Stimulated activated CD4-positive, alpha-beta T cell treated with anti-CD3 and anti-CD28 coated beads, Interleukin-4, amount 100 ng/mL, for 4 hours (primary cell): ENCODE measurements at places on chromosomes 5 and 9.

GRCh38 chr5:10423022-10423421 is 18.7 kb upstream of the ROPN1L start:
- no peak for DNase-seq

DNA sequence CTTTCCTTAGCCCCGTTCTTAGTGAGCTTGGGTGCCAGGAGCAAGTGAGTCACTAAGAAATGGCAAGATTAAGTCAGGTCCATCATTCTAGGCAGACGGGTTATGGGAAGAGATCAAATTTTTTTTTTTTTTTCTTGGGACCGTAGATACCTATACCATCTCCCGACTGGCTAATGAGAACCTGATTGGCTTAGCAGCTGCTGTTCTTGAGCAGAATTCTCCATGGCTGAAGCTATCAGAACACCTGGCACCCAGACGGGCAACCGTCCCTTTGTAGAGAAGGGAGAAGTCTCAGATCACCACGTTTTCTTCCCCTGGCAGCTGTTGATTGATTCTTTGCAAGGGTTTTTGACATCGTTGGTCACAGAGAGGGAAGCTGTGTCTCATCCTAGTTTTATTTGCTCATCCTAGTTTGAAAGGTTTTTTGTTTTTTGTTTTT is 78.6 kb downstream of the AOPEP start:
- no peak for DNase-seq

- peak; percentile 41 for DNase-seq
Measured at GRCh38 chr9:37650873-37651768, at the start of gene FRMPD1. Gene FRMPD1 (plus strand): TSS chr9:37650954. CDS start chr9:37692642, 41,688 bp downstream.

- DNase-seq: no peak
Measured at GRCh38 chr9:8616414-8616813, 816.8 kb upstream of the DMAC1 start.

DNA sequence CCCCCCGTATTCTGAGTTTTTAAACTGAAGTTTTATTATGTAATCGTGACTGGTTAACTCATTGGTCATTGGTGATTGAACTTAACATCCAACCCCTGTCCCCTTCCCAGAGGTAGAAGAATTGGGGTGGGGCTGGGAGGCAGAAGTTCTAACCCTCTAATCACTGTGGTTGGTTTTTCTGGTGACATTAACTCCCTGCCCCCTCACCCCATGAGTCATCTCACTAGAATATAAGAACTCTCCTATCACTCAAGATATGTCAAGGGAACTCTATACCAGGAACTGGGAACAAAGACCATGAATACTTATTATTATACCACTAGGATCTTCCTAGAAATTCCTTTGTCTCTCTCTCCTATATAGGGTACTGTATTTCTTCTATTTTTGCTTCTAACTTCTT is 52.3 kb upstream of the CAVIN4 start:
- no peak for DNase-seq

DNA sequence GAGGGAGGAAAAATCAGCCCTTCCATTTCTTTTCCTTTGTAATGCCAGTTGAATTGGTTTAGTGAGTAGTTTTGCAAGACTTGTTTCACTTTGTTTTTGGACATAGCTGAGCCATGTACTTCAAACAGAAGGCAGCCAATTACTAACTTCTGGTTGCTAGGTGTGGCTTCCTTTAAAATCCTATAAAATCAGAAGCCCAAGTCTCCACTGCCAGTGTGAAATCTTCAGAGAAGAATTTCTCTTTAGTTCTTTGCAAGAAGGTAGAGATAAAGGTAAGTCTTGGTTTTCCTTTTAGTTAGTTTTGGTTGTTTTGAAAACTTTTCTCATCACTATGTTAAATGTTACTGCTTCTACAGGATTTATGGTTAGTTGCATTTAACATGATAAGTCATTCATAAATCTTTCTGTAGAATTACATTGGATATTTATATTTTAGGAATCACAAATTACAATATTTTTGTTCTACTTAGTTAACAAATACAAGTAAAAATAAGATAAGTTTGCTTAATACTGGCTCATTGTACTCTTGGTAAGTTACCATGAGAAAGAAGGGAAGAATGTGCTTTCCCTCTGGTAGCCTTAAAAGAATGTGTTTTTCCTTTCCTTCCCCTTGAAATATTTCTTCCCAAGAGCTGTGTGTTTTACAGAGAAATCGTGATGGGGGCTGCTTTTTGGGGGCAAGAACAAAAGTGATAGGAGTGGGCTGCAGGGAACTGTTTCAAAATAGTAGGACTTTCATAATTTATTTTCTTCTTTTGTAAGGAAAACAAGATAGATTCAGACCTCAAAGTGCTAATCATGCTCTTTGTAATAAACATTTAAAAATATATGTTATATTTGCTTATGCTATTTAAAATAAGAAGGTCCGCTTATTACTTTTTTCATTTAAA is at the start of gene ANXA1:
TSS of gene ANXA1 (plus strand) at position 213 of the 890 bp plus-strand sequence. CDS start 6,671 bp downstream, outside the sequence.
- DNase-seq: no peak

DNA sequence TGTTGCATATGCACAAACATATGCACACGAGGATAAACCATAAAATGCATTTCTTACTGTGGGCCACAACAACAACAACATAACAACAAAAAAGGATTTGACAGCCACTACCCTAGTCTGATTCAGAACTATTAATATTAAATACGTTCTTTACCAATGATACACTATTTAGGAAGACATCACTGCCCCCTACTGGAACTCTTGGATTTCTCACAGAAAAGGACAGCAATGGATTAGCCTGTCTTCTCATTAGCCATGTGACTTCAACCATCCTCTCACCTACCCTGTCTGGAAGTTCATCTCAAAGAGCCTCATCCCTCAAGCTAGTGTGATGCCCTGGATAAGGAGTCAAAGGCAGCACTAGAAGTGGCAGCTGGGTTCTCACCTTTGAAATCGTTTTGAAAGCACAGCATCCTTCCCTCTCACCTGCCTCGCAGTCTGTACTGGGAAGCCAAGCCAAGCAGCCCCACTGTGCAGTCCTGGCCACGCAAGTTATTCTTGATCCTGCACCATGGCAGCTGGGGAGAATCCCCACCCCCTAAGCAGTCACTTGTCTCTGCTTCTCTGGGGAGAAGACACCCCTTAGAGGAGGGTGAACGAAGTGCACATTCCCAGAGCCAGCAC is 64.6 kb downstream of the SH3TC2 start:
- DNase-seq: no peak

DNA sequence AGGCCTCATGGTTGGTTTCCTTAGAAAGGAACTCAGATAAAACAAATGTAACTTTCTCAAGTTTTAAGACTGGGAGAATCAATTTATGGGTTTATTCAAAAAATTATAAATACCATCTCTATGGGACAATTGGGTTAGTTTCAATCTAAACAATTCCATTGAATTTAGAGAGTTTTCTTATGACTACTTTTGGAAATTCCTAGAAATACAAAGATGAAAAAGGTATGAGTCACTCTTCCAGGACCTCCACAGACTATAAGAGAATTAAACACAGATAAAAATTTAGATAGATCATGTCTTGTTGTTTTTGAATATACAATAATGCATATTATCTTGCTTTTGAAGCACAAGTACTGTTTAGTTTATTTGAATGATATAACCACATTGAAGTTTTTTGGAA is 188.7 kb downstream of the CHSY3 start:
- DNase-seq: no peak

DNA sequence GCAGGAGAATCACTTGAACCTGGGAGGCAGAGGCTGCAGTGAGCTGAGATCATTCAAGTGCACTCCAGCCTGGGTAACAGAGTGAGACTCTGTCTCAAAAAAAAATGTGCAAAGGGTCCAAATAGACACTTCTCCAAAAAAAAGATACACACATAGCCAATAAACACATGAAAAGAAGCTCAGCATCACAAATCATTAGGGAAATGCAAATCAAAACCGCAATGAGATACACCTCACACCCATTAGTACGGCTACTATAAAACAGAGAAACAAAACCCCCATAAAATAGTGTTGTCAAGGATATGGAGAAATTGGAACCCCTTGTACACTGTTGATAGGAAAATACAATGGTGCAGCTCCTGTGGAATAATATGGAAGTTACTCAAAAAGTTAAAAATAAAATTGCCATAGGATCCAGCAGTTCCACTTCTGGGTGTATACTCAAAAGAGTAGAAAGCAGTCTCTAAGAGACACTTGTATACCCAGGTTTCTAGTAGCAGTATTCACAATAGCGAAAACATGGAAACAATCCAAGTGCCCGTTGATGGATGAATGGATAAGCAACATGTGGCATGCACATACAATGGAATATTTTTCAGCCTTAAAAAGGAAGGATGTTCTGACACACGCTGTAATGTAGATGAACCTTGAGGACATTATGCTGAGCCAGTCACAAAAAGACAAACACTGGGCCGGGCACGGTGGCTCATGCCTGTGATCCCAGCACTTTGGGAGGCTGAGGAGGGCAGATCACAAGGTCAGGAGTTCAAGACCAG is 57.2 kb upstream of the PPARGC1B start:
- no peak for DNase-seq

DNA sequence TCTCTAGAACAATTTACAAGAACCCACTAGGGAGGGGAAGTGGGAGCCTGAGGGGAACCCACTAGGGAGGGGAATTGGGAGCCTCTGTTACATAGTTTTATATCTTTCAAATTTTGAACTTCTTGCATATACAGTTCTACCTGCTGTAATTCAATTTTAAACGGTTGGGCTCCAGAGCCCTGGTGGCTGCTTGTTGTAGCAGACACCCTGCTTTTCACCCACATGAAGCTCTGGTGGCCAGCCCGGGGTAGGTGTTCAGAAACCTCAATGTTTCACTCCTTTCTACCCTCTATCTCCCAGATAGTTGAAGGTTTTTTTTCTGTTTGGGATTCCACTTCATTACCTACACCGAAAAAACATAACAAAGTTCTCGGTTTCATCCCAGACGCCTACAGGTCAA is 124.4 kb downstream of the TMEM174 start:
- no peak for DNase-seq

- DNase-seq: no peak
Measured at GRCh38 chr9:116686135-116686534, 970 bp upstream of the TRIM32 start.

GRCh38 chr9:116576386-116576785 is 110.7 kb upstream of the TRIM32 start:
- DNase-seq: no peak

DNA sequence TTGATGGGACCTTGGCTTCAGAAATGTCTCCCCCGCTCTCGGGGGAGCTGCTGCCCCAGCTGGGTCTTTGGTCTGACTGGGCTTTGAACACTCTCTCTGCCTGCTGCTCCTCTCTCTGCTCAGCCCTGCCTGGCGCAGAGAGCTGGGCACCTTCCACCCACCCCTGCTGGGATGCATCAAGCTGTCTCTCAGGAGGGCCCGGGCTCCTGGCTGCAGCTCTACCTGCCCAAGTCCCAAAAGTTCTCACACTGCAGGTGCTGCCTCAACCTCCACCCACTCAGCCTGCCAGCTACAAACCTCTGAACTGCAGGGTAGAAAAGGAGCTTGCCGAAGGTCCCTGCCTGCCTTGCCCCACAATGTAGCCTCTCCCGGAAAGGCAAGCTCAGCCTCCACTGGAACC is 36.7 kb downstream of the IRX2 start:
- no peak for DNase-seq

- DNase-seq: no peak
Measured at GRCh38 chr5:42302186-42302585, 121.1 kb upstream of the GHR start.

DNA sequence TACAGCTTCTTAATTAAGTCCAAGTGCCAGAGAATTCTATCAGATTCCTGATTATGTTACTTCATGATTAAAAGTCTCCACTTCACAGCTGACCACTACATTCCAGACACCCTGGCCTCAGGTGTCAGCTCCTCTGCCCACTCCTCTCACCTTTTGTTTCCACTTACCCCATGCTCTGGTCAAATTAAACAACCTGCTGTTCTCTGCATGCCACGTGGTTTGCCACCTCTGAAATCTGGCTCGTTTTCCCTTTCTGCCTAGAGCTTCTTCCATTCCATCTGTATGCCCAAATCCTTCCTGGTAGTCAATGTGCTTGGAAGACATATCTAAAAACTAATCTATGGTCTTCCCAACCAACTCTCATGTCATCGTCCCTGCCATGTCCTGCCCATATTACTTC is 158.6 kb downstream of the ICE1 start:
- no peak for DNase-seq

DNA sequence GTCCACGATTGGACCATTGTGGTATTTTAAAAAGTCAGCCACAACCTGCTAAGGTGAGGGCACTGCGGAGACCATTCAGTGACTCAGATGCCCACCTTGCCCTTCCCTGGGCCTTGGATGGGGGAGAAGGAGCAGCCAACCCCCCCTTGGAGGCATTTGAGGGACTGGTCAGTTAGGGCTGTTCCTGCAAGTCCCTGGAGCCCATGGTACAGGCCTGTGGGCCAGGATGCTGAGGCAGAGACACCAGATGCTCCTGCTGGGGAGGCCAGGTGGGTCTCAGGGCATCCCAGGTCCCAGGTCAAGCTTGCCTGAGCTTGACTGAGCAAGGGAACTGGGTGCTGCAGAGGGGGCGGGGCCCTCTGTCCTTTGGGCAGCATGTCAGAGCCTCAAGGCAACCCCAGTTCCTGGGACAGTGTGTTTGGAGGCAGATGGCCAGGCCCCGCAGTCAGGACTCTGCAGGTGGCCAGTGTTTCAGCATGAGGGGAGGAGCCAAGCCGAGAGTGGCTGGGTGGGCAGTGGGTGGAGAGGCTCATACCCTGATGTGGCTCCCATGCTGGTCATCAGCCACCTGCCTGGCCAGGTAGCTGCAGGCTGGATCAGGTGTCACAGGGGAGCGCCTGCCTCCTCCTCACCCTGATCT is 27.5 kb downstream of the SLC6A3 start:
- DNase-seq: no peak

DNA sequence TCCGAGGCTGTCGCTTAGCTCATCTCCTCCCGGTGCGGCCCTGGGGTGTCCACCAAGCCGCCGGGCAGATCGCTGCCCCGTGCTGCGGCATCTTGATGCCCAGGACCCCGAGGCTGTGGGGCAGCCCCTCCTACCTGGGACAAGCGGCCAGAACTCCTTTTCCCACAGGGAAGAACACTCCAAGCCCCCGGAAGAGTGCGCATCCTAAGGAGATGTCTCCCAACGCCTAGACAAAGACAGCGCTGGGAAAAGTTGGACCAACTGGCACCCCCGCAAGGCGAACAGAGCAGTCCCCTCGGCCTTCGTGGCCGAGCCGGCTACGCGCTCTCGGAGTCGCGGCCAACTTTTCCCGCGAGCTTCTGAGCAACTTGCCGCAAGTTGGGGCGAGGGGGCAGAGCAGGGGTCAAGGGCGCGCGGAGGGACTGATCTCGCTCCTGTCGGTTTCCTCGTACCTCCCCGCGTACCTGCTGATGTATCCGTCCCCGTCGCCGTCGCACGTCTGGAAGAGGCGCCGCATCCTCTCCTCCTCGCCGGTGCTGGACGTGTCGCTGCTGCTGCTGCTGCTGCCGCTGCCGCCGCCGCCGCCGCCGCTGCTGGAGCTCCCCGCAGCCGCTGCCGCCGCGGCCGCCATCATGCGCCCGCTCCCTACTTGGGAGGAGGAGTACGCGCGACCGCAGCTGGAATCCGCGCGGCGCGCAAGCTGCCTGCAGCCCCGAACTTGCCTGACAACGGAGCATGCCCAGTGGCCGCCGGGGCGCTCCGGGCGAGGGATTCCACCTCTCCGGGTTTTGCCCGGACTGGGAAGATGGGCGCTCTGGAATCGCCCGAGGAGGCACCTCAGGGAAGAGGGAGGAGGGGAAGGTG is at the start of gene MCC:
TSS of gene MCC (minus strand) at position 673 of the 864 bp plus-strand sequence.
- DNase-seq: no peak

GRCh38 chr9:129547869-129548570 is 72.9 kb downstream of the C9orf50 start:
- DNase-seq: no peak
